Activated CD4-positive, alpha-beta memory T cell treated with anti-CD3 and anti-CD28 coated beads for 36 hours (primary cell): ENCODE measurements at places on chromosomes 12 and 14. TPM values are rescaled to one million over a fixed set of nuclear protein-coding genes. Genes with fewer than 3 reads are reported as not detected.

HPD gene
- total RNA-seq: not detected

GUCY2C gene
- not detected for total RNA-seq

NEUROD4 gene
- not detected for total RNA-seq

HCAR1 gene
- total RNA-seq: 0.27 TPM

CALCOCO1 gene
- total RNA-seq: 21.2 TPM

TTC8 gene
- 3.3 TPM for total RNA-seq

TMPRSS12 gene
- total RNA-seq: not detected

TAC3 gene
- total RNA-seq: not detected

TAS2R20 gene
- 0.36 TPM for total RNA-seq

DLGAP5 gene
- total RNA-seq: 92.7 TPM

REP15 gene
- 0.22 TPM for total RNA-seq

AMHR2 gene
- not detected for total RNA-seq
